ENCODE measurements at places on chromosomes 2 and 18.

GRCh38 chr2:205352593-205352992 is 329.7 kb upstream of the NRP2 start:
- DNase-seq, result no peak

DNA sequence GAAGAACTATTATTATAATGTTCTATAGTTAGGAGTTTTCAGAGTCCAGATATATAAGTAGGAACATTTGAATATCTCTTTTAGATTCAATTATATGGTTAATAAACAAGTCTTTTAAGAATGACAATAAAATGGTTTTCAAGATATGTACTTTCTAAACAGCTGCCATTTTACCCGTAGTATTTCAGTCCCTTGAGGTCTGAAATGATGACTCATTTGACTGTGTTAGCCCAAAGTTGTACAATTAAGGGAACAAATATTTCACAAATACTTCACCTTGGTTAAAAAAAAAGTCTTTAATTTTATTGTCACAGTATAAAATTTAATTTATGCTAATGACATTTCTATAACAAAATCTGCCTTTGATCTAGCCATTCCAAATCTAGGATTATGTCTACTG is 91.6 kb upstream of the TANK start:
- no peak for DNase-seq

- DNase-seq, result no peak
These were observed 33.7 kb downstream of the EN1 start for GRCh38 chr2:118813601-118814339.

DNA sequence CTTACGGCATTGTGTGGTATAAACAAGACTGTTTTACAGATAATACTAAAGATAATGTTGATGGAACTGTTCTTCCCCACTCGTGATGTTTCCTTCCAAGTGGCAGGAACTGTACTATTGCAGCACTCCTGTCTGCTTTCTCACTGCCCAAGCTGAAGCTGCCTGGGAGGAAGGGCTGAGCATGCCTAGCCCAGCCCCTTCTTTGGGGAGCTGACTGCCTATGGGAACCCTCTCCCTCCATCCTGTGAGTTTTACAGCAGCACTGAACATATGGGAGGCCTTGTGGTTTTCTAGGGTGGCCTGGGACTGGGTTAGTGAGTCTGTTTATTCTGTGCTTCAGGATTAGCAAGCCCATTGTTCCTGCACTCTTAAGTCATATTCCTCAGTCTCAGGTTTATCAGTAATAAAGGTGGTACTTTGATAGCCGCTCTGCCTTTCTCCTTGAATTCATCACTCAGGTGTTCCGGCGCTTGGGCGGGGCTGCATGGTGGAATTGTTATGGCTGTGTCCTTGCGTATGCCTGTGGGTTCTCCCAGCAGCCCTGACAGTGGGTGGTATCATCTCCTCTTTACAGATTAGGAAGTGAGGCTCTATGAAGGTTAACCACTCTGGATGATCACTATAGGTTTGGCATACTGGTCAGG is 379.7 kb downstream of the PTPRM start:
- no peak for DNase-seq

GRCh38 chr18:77505499-77505898 is 255.9 kb downstream of the GALR1 start:
- DNase-seq, result no peak

DNA sequence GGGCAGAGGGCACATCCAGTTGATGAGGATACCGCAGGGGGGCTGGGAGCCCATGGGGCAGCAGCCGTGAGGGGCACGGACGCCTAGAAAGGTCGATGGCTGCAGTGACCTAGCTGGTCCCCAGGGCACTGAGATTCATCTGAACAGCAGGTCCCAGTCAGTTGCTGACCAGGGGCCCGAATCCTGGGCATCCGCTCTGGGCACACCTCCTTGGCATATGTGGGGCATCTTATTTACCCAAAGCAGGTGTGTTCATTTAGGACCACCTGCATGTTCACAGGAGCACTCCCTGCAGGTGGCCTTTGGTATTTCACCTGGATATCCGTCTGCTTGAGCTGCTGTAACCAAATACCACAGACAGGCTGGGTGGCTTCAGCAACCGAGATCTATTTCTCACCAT is 72.0 kb upstream of the ODC1 start:
- no peak for DNase-seq
